ENCODE measurements at places on chromosomes 1 and 21.

- DNase-seq, result no peak
These were observed 180.4 kb upstream of the KLHDC7A start for GRCh38 chr1:18300376-18300775.

DNA sequence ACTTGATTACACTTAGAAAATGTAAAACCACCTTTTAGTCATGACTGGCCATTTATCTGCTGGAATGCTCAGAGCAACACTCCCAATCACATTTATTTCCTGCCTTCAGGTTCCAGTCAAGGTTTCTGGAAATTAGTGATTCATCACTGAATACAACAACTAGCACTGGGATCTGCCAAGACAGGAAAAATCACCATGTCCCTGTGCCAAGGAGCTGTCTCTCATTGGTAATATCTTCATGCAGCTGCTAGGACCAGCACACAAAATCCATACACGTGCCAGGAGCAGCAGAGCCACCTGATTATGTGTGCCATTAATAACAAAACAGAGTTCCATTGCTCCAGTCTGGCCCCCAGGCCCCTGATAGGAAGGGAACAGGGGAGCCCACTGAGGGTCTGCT, 194.6 kb downstream of the TNR start:
- no peak for DNase-seq

- DNase-seq, result peak; percentile 71
These were observed 643 bp downstream of the CFAP298 start for GRCh38 chr21:32611471-32611997.

- DNase-seq, result no peak
These were observed 16.8 kb upstream of the PLEKHM2 start for GRCh38 chr1:15667362-15667761.

GRCh38 chr1:201295861-201296260, 12.6 kb downstream of the PKP1 start:
- no peak for DNase-seq

DNA sequence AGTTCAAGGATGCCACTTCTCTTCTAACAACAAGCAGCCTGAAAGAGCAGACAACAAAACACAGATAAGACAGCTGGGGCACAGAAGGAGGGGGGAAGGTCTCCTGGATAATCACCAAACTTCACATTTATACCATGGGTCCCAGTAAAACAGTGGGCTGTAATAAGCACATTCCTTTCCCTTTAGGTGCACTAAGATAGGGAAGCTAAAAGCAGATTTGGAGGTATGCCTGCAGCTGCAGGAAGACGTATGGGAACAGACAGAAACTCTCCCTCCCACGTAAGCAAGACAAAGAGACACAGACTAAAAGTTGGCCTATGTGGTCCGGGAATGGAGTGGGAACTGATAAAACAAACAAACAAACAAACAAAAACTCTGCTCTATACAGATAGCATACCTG, 612.1 kb downstream of the MRPL39 start:
- no peak for DNase-seq

GRCh38 chr1:107900090-107900945, 64.7 kb downstream of the VAV3 start:
- peak; percentile 62 for DNase-seq

DNA sequence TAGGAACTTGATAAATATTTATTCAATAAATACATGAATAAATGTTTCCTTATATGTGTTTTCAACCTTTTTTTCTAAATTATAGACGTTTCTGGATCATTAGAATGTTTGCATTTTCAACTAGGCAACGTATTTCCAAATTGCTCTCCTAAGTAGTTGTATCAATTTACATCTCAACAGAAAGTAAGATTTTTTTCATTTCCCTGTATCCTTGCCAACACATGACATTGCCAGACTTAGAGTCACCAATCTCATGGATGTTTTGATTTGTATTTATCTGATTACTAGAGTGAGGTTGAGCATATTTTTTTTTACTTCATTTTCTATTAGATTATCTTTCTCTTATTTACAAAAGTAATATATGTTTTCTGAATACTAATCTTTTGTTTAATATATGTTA, 22.2 kb upstream of the SMG7 start:
- no peak for DNase-seq

GRCh38 chr1:85465099-85465785, at the start of gene DDAH1:
DDAH1 (minus strand) TSS chr1:85465159; CDS start chr1:85465045, 114 bp downstream.
- DNase-seq, result peak; percentile 66

DNA sequence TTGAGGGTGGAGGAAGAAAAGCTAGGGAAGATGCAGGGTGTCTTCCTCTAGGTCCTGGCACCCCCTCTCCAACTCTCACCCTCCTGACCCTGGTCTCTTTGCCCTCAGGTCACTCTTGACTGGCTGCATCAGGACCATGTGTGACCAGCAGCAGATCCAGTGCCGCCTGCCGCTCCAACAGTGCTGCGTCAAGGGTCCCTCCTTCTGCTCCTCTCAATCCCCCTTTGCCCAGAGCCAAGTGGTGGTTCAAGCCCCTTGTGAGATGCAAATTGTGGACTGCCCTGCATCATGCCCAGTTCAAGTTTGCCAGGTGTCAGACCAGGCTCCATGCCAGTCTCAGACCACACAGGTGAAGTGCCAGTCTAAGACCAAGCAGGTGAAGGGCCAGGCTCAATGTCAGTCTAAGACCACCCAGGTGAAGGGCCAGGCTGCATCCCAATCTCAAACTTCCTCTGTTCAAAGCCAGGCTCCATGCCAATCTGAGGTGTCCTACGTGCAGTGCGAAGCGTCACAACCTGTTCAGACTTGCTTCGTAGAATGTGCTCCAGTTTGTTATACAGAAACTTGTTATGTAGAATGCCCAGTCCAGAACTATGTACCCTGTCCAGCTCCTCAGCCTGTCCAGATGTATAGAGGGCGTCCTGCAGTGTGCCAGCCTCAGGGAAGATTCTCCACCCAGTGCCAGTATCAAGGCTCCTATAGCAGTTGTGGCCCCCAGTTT, 1.8 kb downstream of the KPRP start:
- no peak for DNase-seq

DNA sequence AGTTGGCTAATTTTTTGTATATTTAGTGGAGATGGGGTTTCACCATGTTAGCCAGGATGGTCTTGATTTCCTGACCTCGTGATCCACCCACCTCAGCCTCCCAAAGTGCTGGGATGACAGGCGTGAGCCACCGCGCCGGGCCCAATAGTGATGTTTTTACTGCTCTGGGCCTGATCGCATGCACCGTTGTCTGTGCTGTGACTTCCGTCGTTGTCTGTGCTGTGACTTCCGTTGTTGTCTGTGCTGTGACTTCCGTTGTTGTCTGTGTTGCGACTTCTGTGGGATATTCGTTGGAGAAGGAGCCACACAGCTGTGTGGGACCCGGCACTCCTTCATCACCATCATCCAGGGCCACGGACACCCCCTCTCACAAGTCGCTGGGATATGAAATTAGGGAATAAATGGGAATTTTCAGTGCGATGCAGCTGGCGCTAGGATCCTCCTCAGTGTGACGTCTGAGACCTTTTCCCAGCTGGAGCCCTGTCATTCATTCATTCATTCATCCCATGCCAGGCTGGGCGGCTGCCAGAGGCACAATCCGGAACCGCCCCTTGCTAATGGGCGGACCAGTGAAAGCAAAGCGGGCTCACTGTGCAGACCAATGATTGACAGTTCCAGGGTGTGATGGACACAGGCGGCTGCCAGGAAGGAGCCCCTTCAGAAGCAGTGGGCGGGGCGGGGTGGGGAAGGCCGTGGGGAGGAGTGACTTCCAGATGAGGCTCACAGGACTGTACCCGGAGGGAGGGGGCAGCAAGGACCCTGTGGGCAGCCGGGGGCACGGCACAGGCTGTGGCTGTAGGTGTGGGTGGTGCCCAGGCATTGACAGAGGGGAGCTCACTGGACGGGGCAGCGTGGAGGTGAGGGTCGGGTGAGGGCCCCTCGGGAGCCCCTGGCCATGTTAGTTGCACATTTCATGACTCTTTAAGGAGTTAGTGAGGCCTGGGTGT, 48.9 kb downstream of the PRKCZ start:
- DNase-seq, result no peak

GRCh38 chr1:190416239-190416638, 61.4 kb downstream of the BRINP3 start:
- DNase-seq, result peak; percentile 0

- no peak for DNase-seq
These were observed 146.1 kb upstream of the FGGY start for GRCh38 chr1:59150577-59151386.

DNA sequence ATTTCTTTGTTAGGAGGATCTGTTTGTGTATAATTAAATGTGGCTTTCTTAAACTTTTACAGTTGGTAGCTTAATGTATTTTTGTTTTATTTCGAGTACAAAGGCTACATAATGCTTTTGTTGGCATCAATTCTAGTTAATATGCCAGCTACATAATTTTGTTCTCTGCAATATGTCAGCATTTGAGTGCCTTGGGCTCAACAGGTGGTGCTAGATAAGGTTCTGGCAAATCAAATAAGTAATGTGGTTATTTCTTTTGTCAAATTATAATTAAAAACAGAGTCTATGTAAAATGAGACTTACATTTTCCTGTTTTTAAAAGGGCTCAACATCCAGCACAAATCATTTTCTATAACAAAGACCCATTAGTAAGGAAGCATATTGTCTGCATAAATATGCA, 410.6 kb upstream of the NR5A2 start:
- no peak for DNase-seq

- DNase-seq, result no peak
These were observed 19.5 kb downstream of the PADI2 start for GRCh38 chr1:17099616-17100340.

DNA sequence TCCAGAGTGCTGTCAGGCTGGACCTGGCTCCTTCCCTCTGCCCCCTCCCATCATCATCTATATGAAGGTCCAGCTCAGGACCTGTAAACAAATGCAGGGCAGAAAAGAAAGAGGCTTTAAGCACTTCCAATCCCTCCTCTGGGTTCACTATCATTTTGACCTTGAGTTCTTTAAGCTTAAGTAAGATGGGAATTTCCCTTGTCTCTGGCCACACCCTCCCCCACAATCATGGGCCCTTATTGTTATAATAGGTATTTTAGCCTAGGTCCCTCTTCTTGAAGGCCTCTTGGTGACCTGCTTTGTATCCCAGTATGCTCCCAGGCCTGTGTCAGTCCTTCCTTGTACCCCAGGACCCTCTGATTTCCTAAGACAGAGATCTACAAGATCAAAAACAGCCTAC, 45.1 kb upstream of the EPS15 start:
- DNase-seq, result no peak

GRCh38 chr1:233627823-233628222, 13.9 kb downstream of the KCNK1 start:
- DNase-seq, result no peak

DNA sequence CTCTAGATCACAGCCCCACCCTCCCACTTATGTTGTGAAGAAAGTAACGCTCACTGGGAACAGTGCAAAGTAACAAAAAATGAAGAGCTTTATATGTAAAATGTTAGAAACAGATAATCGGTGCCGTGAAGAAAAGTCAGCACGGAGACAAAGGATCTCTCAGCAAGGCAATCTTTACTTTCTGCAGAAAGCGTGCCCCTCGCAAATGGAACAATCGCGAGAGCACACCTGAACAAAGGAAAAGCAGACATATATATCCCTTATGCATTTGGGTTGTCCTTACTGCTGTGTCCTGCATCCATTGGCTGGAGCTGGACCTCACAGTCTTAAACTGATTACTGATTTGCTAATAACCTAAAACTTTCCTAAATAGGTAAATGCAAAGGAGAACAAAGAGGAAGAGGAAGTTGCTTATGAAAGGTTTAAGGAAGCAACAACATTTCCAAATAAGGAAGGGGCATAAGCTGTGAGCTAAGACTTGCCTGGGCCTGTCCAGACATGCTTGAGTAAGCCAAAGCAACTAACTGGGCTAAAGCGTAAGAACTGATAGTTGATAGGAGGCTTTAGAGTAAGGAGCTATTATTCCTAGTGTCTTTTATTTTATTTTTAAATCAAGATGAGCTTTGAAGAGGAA, 89.7 kb downstream of the GTF2B start:
- DNase-seq, result peak; percentile 46

- DNase-seq, result no peak
These were observed 17.8 kb downstream of the ZBTB17 start for GRCh38 chr1:15958111-15958510.

DNA sequence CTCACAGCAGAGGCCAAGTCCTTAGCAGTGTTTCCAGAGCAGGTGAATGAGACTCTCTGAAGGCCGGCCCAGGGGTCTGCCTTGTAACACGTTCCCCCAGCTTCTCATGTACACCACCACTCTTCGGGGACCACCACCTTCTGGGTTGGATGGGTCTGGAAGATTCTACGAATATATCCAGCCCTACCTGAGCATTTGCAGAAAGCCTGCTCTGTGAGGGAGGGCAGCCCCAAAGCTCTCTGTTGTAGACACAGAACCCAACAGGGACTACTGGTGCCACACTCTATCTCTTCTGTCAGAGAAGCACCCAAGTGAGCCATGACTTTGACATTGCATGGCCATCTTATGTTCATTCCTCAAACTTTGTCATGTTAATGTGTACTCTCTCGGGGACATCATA, 61.8 kb downstream of the CD247 start:
- DNase-seq, result no peak

DNA sequence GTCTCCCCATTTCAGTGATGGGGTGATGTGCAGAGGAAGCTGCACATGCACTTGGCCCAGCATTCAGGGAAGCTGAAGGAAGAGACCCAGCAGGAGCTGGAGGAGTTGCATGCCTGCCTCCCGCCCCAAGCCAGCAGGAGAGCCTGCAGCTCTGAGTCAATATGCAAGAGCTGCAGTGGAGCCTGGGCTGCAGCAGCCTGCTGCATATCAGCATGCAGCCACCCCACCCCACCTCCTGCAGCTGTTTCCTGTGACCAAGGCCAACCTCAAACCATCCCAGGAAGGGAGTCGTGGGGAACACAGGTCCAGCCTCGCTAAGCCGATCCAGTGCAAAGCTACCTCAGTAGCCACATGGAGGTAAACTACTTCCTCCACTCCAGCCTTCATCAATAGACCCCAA, 18.9 kb downstream of the AGT start:
- no peak for DNase-seq

DNA sequence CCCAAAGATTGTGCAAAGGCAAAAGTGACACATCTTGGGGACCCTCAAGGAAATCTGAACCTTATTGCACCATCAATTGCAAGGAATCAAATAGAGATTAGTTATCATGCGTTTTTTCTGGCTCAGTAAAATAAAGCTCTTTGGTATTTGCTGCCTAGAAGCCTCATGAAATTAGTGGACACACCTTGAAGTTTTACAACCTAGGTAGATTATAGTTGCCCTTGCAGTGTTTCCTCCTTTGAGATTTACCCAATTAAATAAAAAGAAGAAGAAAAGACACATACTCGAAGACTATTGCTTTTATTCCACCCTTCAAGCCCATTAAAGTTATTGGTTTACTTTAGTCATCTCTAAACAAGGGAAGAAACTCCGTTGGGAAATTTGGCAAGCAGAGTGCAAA, 70.0 kb downstream of the IL23R start:
- DNase-seq, result no peak

GRCh38 chr1:226457307-226457712, 49.4 kb upstream of the PARP1 start:
- DNase-seq, result peak; percentile 71
